ENCODE measurements at places on chromosomes 3 and 15.

DNA sequence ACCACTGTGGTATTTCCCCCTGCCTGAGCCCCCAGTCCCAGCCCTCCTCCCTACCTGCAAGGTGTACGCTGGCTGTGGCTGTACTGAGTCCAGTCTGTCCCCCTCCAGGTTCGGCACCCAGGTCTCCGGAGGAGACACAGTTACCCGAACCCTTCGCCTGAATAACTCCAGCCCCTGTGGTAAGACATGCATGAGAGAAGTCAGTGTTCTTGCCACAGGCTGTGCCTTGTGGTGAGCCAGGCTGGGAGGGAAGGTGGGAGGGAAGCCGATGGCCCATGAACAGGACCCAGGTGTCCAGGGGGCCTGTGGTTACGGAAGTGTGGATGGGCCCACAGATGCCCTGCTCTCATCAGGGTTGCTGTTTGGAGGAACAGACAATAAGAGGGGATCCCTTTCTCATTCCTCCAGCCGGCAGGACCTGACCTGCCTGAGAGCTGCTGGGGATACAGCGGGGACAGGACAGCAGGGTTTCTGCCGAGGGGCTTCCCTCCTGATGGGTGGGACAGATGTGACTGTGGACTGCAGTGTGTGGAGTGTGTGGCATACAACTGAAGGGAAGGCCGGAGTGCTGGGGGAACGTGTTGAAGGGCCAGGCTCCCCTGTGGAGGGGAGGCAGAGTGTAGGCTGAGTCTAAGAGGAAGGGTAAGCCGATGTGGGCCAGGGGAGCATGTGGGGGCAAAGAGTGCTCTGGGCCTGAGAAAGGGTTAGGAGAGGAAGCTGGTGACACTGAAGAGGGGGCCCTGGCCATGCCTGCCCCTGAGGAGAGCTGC is 21.9 kb downstream of the ACAA1 start:
- DNase-seq, result no peak

GRCh38 chr3:160016972-160017371 is 28.3 kb downstream of the IL12A start:
- no peak for DNase-seq

- no peak for DNase-seq
Measured at GRCh38 chr15:67280217-67280616, 25.6 kb downstream of the IQCH start.

DNA sequence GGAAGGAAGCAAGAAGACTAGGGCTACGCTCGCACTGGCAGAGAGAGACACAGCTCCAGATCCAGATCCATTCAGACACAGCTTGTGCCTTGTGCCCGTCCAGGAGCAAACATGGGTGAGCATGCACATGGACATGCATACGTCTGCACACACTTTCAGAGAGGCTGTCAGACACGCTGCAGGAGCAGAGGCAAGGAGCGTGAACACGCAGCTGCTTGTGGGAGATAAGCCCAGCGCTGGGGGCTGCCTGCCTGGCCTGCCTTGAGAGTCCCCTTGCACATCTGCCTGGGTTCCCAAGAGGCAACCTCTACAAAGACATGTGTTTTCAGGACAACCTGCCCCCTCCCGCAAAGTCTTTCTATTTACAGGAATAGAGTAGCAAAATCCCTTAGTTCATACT is 13.6 kb upstream of the BAHD1 start:
- DNase-seq, result no peak

- DNase-seq, result no peak
Measured at GRCh38 chr3:3918763-3919162, 119.5 kb downstream of the LRRN1 start.

- no peak for DNase-seq
Measured at GRCh38 chr3:133655731-133656515, 5.8 kb downstream of the TOPBP1 start.

- DNase-seq, result no peak
Measured at GRCh38 chr3:84547207-84547606, 411.6 kb upstream of the CADM2 start.

DNA sequence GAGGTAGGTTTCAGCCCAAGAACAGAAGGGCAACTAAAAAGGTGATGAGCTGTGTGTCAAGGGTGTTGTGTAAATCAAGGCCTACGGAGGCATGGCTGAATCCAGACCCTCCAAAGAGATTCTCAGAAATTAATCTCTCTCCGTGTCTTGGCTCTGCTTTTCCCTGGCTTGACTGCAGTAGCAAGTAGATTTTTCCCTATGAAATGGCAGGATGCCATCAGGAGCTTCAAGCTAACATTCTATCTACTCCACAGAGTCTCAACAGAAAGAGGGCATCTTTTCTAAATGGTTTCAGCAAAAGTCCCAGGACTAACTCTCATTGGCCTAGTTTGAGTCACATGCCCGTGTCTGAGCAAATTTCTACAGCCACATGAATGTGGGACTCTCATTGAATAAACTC is 58.3 kb downstream of the LSM3 start:
- DNase-seq, result no peak

DNA sequence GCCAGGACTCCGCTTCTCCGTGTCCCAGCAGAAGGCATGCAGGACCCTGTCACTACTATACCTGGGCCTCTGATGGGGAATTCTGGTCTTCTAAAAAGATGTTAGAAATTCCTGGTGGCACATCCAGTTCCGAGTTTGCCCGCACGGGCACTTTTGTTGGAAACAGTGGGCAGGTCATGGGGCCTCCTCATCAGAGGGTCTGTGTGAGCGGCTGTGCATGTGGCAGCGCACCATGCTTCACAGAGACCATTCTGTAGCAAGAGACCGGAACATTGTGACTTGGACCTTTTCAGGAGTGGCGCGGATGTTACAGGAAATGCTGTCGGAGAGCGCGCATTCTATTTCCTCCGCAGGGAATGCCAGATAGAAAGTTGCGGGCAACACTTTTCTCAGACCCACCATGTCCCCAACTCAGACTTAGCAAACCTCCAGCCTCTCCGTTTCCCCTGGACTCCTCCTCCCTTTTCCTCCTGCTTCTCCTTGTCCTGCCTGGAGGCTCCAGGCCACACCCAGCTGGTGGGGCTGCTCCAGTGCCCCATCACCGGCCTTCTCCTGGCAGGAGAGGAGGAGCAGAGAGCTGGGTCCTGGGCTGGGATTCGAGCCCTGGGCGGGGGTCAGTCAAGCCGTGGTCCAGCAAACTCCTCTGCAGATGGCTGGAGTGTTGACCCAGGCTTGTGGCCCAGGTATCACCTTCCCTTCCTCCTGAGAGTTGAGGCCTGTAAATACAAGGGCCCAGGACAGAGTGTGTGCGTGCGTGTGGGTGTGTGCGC is 46.6 kb downstream of the KLF13 start:
- DNase-seq, result no peak

- DNase-seq, result no peak
Measured at GRCh38 chr3:98680723-98681122, 82.4 kb upstream of the ST3GAL6 start.

DNA sequence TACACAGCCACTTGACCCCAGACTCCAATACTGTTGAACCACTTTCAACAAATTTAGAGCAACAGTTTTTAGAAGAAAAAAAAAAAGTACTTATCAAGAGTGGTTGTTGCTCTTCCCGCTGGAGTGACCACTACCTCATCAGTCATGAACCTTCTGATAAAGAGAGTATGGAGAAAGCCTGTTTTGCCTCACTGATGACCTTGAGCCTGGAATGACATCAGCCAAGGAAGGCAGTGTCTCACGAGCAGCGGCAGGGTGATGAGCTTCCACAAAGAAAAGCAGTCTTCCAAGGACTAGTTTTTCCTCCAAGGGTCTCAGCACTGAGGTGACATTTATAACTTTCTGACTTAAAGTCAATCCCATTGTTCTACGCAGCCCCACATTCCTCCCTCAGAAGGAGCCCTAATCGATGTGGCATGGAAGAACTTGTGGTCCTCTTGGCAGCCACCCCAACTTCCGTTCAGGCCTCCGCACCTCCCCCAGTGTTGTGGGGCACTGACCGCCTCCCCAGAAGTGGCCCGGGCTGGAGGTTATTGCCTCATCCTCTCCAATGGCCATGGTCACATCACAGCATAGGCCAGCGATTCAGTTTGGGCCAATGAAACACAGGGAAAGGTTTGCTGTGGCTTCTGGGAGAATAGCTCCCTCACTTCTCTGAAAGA is 1.8 kb upstream of the CYP11A1 start:
- no peak for DNase-seq

DNA sequence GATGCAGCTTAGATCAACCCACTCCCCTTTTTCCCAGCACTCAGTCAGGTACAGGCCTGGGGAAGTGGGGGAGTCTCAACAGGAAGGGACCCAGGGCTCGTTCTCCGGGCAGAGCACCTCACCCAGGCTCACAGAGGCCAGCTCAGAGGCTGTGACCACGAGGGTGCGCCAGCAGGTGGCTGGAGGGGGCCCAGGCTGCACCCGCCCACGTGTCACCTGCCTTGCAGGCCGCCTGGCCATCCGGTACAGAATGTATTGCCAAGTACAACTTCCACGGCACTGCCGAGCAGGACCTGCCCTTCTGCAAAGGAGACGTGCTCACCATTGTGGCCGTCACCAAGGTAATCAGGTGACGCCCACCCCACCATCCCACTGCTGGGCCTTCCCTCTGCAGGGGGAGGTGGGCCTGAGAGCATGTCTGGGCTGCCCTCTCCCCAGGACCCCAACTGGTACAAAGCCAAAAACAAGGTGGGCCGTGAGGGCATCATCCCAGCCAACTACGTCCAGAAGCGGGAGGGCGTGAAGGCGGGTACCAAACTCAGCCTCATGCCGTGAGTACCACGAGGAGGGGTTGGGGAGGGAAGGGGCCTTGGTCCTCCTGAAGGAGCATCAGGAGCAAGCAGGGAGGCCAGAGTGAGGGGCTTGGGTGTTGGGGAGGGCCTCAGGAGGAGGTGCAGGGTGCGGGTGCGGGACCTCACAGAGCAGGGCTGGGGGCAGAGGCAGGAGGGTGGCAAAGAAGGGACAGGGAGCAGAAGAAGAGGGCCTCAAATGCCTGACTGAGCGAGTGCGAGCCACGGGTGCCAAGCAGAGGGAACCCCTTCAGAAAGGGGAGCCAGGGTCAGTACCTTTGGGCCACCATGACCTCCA is 14.0 kb upstream of the LMAN1L start:
- DNase-seq, result no peak

GRCh38 chr3:54225841-54226528 is 103.6 kb downstream of the CACNA2D3 start:
- no peak for DNase-seq

DNA sequence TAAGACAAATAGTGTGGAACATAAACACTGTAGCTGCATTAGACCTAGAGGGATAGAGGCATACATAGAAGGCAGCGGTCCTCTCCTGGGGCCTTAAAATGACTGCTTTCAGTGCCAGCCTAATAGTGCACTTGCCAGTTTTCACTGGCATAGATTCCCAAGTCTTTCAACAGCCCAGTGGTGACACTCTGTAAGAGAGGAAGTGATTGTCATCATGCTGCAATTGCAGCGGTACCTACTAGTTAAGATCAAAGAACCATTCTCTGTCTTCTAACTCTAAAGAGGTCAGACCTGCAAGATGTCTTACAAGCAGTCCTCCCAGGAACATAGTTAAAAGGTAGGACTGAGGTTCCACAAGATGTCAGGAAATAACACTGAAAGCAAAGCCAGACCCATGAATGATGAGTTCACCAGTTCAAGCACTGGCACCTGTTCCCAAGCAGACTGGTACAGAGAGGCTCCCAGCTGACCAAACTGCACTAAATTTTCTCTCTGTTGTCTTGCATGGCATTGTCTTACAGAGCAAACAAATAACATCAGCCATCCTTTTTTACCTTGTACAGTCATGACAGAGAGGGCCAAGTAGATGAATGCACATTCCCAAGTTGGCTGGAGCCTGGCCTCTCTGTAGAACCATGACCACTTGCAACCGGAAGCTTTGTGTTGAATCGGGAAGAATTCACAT is 100.5 kb upstream of the SKOR1 start:
- DNase-seq, result no peak

GRCh38 chr3:30458376-30459171 is 147.8 kb upstream of the TGFBR2 start:
- no peak for DNase-seq

DNA sequence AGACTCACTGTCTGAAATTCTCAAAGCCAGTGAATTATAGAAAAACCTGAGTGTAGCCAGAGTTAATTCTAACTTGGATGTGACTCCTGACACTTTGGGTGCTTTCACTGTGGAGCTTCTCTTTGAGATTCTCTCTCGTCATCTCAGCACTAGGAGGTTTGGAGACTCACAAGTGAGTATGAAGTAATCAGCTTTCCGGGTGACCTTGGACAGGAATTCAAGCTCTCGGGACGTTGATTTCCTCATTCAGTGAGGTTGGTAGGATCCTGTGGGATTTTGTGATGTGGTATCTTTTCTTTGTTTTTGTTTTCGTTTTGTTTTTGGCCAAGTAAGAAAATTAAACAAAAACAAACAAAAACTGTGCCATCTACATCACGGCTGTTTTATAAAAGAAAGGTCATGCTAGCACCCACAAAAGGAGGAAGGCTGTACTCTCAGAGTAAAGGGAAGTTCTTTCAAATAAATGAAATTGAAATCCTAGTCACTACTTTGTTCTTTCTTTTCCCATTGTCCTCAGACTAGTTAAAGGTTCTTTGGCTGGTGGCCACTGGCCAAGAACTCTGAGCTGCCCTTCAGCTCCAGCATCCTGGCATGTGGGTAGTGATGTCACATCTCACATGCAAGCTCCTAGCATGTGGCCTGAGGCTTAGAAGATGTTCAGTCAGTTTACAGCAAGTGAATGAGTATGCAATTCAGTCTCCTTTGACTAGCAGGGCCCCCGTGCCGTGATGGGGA is 263.3 kb upstream of the TPM1 start:
- no peak for DNase-seq

DNA sequence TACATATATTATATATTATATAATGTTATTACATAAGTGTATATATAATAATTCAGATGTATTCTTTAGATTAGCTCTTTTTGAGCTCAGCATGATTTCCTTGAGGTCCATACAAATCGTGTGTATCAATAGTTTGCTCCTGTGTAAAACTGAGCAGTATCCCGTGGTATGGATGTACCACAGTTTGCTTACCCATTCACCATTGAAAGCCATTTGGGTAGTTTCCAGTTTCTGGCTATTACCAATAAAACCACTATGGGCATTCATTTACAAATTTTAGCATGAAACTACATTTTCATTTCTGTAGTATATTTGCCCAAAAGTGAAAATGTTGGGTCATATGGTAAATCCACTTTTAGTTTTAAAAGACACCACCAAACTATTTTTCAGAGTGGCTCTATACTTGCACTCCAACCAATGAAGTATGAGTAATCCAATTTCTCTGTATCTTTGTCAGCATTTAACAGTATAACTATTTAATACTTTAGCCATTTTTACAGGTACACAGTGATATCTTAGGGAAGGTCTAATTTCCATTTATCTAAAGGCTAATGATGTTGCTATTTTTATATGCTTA is 1361.4 kb upstream of the GBE1 start:
- no peak for DNase-seq

GRCh38 chr3:140467796-140468315 is 210.0 kb upstream of the TRIM42 start:
- DNase-seq, result no peak

DNA sequence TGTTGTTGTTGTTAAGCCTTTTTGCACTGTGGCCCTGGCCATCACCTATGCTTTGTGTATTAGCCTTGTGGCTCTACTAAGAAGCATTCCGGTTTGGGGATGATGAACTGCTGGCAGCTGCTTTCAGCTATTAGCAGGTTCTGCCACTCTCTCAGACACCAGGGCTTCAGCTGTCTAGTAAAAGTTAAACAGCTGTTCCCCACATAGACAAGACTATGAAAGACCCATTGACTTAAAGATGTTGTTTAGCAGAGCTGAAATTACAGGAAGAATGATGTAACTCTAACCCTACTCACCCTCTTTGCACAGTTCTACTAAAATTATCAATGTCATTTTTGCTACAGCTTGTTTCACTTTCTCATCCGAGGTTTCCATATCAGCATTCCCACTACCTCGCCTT is 131.2 kb upstream of the CGNL1 start:
- no peak for DNase-seq
